ENCODE measurements at places on chromosomes 4 and X.

DNA sequence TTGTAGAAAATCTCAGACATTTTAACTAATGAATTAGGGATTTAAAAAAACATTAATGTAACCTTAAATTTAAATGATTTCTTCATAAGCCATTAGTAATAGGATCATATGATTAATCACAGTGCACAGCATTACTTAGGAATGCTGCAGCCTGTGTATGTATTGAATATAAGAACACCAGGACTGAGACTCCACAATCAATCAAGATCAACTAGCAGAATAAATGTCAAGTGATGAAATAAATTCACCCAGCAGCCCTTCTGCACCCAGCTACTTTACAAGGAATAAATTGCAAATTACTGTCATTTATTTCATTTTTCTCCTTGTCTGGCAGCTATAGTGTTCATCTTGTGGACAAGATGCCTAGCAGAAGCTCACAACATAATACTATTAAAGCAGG is 46.5 kb downstream of the NEIL3 start:
- no peak for DNase-seq

DNA sequence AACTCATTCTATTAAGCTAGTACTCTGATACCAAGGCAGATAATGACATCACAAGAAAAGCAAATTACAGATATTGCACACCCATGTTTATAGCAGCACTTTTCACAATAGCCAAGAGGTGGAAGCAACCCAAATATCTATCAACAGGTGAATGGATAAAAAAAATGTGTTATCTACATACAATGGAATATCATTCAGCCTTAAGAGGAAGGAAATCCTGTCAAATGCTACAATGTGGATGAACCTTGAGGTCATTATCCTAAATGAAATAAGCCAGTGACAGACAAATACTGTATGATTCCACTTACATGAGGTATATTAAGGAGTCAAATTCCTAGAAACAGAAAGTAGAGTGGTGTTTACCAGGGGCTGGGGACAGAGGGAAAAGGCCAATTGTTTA is 14.3 kb downstream of the FABP2 start:
- DNase-seq: no peak

DNA sequence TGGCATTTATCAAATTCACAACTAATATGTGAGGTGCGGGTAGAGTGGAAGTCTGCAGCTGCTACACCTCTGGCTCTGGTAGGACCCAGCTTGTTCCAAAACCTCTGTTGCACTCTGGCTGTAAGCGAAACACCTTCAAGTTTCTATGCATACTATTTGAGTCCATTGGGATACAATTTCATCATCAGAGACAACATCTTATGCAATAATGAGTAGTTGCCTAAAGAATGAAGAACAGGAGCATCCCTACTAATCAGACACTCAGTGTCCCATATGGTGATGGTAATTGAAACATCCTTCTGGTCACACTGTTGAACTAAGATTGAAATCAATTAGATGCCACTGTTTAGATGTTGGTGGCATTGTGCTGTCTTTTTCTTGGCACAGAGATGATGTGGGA is 178.4 kb downstream of the MGST2 start:
- DNase-seq: no peak

DNA sequence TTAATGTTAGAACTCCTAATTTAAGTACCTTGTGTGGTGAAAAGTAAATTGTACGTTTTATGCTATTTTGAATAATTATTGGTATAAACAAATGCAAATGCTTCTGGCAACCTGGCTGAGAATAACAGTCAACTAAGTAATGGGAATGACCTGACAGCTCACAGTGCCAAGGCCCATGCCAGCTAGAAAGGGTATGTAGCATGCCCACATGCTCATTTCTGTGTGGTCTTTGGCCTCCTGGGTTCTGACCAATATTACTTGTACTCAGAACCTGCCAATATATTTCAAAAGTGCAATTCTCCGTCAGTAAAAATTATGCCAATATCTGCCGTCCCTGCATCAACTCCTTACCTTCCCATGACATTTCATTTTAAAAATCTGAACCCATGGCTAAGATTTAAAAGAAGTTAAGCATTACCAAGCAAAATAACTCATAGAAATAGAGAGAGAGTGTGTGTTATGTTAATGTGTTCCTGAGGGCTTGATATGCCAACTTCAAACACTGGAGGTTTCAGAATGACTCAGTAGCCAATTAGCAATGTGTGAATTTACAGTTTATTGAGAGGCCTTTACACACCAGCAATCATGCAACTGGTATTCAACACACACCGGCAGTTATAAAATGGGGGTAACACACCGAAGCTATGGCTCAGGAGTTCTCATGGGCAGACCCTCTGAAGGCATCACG is 820.8 kb downstream of the FSTL5 start:
- DNase-seq: no peak

- DNase-seq: no peak
Measured at GRCh38 chr4:11081006-11081405, 347.7 kb downstream of the HS3ST1 start.

- DNase-seq: no peak
Measured at GRCh38 chr4:82069883-82070638, 303.7 kb downstream of the HNRNPD start.

DNA sequence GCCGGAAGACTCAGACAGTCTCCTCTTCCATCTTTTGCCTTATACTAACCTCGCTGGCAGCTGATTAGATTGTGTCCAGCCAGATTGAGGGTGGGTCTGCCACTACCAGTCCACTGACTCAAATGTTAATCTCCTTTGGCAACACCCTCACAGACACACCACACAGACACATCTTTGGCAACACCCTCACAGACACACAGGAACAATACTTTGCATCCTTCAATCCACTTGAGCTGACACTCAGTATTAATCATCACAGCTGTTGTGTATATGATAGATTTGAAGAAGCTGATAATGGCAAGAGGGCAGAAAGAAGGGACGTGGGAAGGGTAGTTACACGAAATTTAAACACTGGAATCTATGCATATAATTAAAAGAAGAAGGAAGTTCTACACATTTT is 139.5 kb downstream of the ANKRD50 start:
- no peak for DNase-seq

DNA sequence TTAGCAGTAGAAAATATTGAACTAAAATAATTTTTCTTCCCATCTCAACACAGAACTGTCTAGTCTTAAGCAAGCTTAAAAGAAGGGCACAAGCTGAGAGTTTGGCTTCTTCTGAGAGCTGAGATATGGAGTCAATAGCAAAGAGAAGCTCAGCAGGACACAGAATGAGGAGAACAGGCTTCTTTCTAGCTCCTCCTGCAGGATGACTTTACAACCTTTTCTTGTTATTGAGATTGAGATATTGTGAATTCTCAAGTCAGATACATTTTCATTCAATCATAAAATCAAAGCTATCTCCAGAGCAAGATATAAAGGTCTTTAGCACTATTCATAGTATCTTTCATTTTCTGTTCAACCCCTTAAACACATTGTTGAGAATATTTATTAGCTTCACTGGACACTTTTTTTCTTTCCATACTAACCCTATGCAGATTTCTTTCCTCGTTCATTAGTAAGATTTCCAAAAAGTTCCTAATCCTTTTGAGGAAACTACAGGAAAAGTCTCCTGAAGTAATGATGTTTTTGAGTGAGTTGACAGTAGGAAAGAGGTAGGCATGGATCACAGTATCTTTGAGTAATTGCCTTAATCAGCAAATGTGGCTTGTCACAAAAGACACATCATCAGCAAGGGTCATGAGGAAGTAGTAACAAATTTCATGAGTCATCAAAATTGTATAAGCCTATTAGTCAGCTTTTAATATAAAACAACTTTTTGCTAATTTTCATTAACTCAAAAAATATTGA is 17.8 kb upstream of the CXCL3 start:
- DNase-seq: no peak

DNA sequence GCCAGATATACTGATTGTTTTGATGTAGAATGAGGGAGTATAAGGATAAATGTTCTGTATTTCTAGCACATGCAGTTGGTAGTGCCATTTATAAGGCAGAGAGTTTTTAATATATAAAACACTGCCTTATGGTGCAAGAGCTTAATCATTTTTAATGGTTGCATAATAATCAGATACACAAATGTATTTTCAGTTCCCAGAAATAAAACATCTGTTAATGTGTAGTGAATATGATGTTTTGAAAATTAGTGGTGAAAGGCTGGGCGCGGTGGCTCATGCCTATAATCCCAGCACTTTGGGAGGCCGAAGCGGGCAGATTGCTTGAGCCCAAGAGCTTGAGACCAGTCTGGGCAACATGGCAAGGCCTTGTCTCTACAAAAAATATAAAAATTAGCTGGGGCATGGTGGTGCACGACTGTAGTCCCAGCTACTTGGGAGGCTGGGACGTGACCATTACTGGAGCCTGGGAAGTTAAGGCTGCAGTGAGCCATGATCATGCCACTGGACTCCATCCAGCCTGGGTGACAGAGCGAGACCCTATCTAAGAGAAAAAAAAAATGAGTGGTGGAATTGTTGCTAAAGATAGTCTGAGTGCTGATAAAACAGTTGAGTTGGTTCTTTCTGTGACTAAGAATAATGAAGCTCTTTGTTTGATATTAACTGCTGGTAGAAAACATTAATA is 29.3 kb downstream of the CLCN3 start:
- DNase-seq: no peak

- DNase-seq: no peak
Measured at GRCh38 chr4:78691334-78691754, 84.8 kb upstream of the BMP2K start.

GRCh38 chr4:148800336-148800885 is 358.2 kb upstream of the NR3C2 start:
- no peak for DNase-seq

DNA sequence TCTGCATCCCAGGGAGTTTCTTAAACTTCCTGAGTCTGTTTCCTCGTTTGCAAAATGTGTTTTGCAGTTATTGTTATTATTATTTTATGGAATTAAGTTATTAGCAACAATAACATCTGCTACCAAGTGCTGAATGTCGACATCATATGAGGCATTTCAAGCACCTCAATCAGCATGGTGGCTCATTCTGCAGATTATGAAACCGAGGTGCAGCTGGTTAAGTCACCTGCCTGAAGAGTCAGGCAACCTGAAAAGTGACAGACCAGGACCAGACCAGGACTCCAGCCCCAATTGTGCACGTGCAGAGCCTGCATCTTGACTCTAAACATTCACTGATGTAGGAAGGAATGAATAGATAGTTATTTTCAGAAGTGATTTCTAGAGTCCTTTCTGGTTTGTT is 99.8 kb downstream of the AFAP1 start:
- DNase-seq: no peak

- no peak for DNase-seq
Measured at GRCh38 chr4:6633091-6633906, 7.2 kb upstream of the MRFAP1 start.

- no peak for DNase-seq
Measured at GRCh38 chr4:97300561-97300960, 842.7 kb downstream of the STPG2 start.

DNA sequence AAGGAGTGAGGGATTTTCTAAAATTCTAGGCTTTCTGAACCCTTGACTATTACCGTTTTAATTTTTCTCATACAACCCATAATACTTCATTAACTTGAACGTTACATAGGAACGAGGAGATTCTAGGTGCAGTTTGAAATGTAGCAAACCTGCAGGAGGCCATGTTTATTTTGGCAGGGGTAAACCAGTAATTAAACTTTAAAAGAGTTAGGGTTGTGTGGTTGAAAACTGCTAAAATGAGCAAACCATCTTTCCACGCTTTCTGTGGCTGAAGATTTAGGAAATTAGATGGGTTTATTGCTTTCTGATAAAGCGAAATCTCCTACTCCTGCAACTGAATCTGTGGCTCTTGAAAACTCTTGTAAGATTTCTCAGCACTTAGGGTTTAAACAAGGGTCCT is 1.7 kb downstream of the PHEX start:
- no peak for DNase-seq

GRCh38 chrX:9785254-9785943 is 830 bp upstream of the SHROOM2 start:
- no peak for DNase-seq

- no peak for DNase-seq
Measured at GRCh38 chr4:168152837-168153500, 60.6 kb downstream of the ANXA10 start.

DNA sequence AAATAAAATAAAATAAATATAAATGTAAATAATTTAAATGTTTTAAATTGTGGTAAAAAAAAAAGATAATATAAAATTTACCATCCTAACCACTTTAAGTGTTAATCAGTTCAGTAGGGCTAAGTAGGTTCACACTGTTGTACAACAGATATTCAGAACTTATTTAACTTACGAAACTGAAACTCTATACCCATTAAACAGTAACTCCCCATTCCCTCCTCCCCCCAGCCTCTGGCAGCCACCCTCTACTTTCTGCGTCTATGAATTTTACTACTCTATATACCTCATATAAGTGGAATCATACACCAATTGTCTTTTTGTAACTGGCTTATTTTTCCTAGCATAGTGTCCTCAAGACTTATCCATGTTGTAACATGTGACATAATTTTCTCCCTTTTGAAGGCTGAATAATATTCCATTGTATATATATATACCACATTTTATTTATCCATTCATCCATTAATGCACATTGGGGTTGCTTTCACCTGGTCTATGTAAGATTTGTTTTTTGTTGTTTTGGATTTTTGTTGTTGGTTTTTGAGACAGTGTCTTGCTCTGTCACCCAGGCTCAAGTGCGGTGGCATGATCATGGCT is 32.5 kb upstream of the ELF2 start:
- no peak for DNase-seq

DNA sequence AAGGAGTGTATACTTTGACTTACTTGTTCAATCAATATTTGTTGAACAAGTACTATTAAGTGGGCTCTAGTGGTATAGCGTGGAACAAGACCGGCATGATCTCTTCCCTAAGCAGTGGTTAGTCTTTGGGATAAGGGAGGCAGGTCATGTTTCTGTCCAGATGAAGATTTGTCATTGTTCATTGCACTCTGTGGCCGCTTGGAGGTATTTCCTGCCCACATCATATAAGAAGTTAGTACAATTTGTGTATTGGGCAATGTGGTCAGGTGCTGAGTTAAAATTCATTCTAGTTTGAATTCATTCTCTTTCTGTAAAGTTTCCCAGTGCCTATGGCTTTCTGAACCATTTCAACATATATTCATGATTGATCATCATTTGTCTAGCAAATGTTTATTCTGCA is 101.1 kb upstream of the SHISA3 start:
- DNase-seq: no peak

DNA sequence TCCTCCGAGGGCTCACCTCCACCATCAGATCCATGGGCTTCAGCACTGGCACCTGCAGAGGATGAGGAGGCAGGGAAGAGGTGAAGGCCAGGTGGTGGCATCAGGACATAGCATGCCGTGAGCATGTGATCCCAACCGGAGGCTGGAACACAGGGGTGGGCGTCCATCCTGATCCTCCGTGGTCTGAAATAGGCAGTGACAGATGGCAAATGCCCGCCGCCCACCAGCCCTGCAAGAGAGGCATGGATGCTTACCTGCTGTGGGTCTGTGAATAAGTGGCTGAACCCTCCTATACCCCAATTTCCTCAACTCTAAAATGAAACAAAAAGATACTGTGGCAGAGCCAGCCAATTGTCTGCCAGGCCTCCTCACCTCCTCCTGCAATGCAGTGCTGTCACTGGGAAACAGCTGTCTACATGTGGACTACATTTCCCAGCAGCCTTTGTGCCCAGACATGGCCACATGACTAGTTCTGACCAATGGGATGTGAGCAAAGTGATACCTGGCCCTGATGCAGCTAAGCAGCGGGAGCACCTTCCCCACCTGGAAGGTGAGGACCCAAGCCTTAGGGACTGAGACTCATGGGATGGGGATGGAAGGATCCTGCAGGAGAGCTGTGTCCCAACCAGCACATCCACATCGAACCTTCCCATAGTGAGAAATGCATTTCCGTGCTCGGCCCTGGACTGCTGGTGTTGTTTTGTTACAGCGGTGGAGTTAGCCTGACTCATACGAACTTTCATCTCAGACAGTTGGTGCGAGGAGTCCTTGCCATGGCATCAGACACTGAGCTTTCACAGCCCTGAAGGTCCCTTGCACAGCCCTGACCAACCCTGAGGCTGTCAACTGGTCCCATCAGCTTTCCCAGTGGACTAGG is 99.5 kb downstream of the PPP2R2C start:
- DNase-seq: no peak

Data from HS-27A (cell line).